ENCODE measurements at places on chromosomes 2 and 18.

- no peak for DNase-seq
Measured at GRCh38 chr2:202056611-202057010, 16.4 kb upstream of the KIAA2012 start.

DNA sequence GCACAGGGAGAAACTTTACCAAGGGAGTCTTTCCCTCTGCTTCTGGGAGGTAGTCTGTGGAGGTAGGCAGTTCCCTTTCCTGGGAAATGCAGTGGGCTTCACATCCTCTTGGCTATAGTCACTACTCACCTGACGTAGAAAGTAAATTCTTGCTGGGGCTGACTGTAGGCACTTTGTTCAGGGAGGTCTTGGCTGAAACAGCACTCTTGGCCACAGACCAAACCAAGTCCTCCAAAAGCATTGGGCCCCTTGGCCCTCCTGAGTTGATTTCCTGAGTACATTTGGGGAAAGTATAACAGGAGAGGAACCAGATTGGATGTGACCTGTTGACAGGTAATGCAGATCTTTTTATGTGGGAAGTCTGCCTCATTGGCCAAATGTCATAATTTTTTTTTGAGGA lies 108.9 kb downstream of the MGAT5 start:
- DNase-seq: no peak

DNA sequence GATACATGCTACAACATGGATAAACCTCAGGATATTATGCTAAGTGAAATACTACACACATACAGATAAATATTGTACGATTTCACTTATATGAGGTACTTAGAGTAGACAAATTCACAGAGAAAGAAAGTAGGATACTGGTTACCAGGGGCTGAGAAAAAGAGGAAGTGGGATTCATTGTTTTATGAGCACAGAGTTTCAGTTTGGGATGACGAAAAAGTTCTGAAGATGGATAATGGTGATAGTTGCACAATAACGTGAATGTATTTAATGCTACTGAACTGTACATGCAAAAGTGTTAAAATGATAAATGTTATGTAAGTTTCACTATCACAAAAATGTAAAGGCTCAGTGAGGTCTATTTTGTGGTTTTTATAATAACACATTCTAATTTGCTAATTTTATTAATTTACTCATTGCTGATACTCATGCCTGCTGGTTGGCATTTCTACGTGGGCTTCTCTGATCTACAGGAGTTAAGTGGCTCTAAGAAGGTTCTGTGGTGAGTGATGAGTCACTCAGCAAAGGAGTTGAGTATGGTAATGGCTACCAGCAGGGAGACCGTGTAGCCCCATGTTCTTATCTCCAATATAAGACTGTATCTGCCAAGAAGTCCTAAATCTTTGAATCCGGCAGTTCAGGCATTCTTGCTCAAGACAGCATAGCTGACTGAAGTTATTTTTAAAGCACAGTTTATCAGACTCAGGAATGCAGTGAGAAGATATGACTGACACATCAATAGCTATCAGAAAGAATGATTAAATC lies 41.1 kb downstream of the UPP2 start:
- DNase-seq: no peak

- no peak for DNase-seq
Measured at GRCh38 chr18:3593381-3593903, 143.5 kb downstream of the TGIF1 start.

GRCh38 chr2:133711201-133711600 lies 142.9 kb upstream of the NCKAP5 start:
- no peak for DNase-seq

GRCh38 chr2:233037078-233037477 lies 4.6 kb downstream of the NEU2 start:
- no peak for DNase-seq

DNA sequence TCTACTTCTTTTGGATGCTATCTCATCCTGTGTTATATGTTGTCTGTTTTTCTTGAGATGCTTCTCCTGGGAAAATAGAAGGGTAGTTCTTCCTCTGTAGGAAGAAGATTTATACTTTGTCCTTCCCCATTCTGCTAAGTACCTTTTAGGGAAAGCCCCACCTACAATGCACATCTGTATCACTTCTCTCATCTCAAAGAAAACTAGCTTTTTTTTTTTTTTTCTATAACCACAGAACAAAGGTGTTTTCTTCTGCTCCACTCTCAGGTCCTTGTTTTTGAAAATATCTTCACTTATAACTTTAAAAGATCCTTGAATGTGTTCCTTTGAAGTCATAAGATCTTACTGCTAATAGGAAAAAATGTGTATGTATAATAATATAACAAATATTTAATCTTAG lies 30.8 kb downstream of the CCDC150 start:
- DNase-seq: no peak

DNA sequence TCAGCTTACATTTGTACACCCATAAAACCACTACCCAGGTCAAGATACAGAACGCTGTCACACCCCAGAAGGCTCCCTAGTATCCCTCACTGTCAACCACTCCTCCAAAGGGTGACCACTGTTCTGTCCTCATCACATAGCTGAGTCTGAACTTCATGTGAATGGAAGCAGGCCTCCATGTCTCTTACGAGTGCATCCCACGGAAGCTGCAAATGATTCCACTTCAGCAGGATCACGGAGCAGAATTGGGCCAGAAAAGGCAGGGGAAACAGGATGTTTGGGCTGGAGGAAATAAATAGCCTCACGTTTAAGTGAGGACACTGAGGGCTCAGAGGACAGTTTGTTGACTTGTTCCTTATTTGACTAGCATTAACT lies 38.4 kb downstream of the LBH start:
- DNase-seq: no peak

- peak; percentile 18 for DNase-seq
Measured at GRCh38 chr2:211745295-211746097, 793.1 kb downstream of the ERBB4 start.

DNA sequence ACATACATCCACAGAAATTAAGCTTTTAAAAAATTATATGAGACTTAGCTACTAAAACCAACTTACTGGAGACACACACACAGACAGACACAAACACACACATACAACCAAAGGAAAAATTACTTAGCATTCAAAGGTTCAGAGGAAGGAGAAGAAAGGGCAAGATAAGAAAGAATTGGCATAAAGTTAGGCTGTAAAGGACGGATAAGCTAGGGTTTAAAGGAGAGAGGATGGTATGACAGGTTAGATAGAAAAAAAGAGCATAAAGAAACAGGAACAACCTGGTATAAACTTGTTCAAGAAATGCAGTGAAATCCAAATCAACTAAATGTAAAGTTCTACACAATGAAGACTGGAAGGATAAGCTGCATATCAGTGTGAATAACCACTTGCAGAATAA lies 73.4 kb downstream of the SLC66A3 start:
- no peak for DNase-seq

- DNase-seq: no peak
Measured at GRCh38 chr18:55878224-55878623, 290.2 kb upstream of the TCF4 start.

GRCh38 chr2:150431561-150432311 lies 55.7 kb downstream of the RND3 start:
- no peak for DNase-seq

GRCh38 chr2:236667526-236667925 lies 97.9 kb downstream of the ACKR3 start:
- no peak for DNase-seq

DNA sequence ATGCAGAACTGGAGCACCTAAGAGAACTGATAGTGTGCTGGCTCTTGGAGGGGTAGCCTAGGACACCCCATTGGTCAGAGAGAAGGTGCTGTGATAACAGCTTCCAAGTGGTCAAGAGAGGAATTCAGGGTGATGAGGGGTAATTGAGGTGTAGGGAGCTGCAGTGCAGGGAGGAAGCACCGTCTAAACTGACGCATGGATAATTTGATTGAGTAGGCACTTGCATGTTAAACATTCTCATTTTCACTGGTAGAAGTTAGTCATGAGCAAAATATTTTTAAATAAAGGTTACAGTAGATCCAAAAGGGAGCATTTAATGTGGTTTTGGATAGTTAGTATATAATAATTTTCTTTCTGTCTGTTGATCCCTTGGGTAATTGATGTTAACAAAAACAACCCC lies 155.1 kb upstream of the TCF4 start:
- DNase-seq: no peak

- DNase-seq: peak; percentile 78
Measured at GRCh38 chr2:189297446-189297845, 117.9 kb upstream of the COL5A2 start.

DNA sequence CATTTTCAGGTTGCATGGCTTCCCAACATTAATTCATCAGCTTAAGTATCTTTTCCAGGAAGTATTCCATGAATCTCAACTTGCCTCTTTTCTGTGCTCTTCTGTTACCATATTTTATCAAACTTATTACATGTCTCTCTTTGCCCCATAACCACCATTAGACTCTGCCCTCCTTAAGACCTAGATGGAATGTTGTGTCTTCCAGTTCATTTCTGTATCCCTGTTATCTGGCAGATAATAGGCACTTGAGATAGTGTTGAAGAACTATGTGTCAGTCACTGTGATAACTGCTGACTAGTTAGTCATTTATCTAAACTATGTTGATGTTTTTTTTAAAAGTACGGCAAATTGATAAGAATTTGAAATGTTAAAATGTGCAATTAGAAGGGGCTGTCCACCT lies 41.8 kb downstream of the GLS start:
- DNase-seq: no peak

DNA sequence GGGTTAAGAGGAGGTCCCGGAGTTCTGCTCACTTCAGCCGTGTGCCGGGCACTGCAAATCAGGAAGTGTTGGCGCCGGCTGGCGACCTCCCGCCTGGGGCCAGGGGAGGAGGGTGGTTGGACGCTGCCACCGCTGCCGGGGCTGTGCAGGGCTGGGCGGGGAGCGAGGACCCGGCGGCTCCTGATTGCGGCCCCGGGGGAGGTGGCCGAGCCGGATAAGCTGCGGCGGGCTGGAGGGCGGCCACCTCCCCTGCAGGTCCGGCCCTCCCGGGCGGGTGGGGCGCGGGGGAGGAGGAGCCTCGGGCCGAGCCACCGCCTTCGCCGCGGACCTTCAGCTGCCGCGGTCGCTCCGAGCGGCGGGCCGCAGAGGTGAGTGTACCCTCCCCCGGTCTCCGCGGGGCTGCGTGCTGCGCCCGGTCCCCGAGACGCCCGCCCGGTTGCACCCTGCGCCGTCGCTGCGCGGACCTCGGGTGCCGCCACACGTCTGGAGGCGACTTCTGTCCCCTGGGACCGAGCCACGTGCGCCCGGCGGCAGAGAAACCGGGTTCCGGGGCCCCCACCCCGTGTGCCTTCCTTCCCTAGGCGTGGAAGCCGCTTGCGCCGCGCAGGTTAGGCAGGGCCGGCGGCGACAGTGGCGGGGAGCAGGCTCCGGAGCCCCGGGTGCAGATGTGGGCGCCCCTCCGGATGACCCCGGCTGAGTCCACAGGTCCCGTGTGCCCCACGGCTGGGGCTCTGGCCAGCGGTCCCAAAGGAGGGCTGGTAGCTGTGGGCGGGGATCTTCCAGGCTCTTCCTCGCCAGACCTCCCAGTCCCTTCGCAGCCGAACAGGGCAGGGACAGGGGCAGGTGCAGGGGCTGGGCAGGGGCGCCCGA lies at the start of gene STEAP3:
Gene STEAP3, plus strand, starts transcription at position 314 of the 870 bp plus-strand sequence. CDS start 7,179 bp downstream, outside the sequence.
- DNase-seq: no peak

DNA sequence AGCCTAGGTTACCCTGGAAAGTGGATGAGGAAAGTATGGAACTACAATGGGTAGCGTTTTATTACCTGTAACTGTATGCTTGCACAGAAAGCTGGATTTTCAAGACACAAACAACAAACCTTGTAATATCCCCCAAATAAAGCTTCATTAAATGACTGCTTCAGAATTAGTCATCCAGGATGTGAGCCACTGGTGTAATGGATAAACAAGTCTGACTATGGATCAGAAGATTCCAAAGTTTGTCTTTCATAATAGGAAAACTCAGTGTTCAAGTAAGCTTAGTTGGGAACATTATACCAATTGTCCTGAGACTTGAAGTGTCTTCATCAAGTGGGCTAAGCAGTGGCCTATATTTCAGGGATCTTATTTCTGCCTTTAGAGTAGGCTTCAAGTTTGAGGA lies 518.8 kb downstream of the LRP1B start:
- peak; percentile 3 for DNase-seq

GRCh38 chr2:33069894-33070651 lies 123.3 kb downstream of the LTBP1 start:
- DNase-seq: peak; percentile 93

DNA sequence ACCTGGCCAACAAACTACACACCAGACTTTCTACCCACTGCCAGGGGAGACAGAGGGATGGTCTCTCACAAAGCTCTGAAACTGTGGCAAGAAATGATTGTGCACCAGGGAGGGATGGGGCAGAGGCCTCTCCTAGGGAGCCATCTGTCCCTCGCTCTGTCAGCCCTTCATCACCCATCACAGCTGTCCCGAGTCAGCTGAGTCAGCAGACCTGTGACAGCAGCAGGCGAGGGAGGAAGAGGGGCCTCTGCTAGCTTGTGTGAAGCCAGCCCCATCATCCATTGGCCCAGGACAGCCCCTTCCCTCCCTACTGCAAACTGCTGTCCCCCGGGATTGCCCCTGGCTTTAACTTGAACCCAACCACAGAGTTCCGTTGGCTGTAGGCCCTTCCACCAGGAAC lies 5.0 kb downstream of the SH2D6 start:
- no peak for DNase-seq

GRCh38 chr2:109457366-109457765 lies 156.4 kb downstream of the SEPTIN10 start:
- DNase-seq: no peak

- DNase-seq: no peak
Measured at GRCh38 chr2:39718483-39718882, 52.8 kb downstream of the TMEM178A start.

GRCh38 chr2:5215989-5216607 lies 476.1 kb upstream of the SOX11 start:
- no peak for DNase-seq

DNA sequence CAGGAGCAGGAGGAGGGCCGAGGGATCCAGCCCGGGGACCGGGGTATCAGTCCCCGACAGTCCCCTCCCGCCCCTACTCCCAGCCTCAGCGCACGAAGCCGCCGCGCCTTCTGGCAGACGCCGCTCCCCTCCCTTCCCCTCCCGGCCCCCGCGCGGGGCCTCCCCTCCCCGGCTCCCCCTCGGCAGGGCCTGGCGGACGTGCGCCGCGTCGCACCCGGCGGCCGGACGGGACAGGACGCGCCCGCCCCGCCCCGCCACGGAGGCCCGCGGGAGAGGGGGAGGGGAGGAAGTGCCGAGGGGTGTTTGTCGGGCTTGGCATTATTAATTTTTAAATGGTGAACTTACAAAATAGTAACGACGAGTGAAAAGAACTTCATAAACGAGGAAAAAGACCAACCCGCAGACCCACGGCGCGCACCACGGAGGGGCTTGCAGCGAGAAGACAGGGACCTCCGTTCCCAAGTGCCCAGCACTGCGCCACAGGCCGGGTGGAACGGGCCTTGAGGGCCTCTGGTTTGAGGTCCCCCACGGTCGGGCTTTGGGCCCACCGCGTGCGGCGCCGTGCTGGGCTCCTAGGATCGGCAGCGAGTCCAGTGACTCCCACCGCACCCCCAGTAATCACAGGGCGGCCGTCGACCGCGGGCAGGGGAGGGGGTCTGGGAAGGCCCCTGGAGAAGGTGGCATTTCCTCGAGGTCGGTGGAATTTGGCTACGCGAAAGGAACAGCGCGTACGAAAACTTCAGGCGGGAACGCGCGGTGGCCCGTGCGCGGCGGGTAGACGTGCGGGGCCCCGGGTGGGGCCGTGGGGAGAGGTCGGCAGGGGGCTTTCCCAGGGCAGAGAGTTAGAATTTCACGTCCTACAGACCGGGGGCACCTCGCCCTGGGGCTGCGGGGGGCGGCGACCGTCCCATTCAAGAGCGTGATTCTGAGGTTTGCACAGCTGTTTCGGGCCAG lies 954 bp upstream of the CTDSP1 start:
- DNase-seq: peak; percentile 59

GRCh38 chr2:72138011-72138881 lies 9.4 kb downstream of the CYP26B1 start:
- no peak for DNase-seq

- DNase-seq: peak; percentile 83
Measured at GRCh38 chr2:44120428-44120827, 48.2 kb upstream of the PPM1B start.
